ENCODE measurements at places on chromosomes 6 and 20.
A peak's percentile ranks its signal among the peaks of the same experiment; 100 is the strongest.

DNA sequence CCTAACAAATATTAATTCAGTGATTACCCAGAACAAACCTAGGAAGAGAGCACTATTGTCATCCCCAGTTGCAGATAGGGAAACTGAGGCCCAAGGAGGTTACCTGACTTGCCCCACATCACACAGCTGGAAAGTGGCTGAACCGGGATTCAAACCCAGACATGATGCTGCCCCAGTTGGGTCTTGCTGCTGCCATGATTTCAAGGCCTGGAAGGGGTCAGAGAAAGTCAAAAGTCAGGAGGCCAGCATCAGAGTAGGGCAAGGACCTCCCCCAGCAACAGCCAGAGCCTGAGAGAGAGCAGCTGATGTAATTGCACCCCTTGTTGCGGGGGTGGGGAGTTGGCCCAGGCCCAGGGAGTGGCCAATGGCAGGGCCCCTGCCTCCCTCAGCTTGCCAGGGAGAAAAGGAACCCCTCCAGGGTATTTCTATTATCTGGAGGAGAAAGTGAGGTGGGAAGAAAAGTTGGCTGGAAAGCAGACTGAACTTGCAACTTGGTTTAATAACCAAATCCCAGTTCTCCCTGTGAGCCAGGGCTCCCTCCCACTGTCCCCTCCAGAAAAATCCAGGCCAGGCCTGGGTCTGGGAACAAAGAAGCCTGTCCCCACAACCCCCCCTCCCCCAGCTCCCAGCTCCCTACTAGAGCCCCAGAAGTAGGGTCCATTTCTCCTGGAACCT lies 83.6 kb downstream of the MRPL14 start:
- peak; percentile 52 for DNase-seq

- DNase-seq, result no peak
Observed at GRCh38 chr6:87430499-87430898, 22.7 kb downstream of the CFAP206 start.

DNA sequence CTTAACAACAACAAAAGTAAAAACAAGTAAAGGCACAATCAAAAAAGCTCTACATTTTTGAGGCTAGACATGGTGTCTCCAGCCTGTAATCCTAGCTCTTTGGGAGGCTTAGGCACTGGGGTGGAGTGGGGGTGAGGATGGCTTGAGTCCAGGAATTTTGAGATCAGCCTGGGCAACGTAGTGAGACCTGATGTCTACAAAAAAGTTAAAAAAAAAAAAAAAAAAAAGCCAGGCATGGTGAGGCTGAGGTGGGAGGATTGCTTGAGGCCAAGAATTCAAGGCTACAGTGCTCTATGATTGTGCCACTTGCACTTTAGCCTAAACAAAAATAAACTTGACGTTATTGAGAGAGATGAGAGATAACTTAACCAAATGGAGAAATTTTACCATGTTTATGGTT lies 60.1 kb downstream of the QKI start:
- no peak for DNase-seq

- DNase-seq, result no peak
Observed at GRCh38 chr6:112936504-112936903, 589.4 kb downstream of the RFPL4B start.

- DNase-seq, result peak; percentile 53
Observed at GRCh38 chr20:3380228-3381070, 27.0 kb downstream of the DNAAF9 start.

GRCh38 chr6:33847078-33847477 lies 43.3 kb upstream of the MLN start:
- DNase-seq, result no peak

DNA sequence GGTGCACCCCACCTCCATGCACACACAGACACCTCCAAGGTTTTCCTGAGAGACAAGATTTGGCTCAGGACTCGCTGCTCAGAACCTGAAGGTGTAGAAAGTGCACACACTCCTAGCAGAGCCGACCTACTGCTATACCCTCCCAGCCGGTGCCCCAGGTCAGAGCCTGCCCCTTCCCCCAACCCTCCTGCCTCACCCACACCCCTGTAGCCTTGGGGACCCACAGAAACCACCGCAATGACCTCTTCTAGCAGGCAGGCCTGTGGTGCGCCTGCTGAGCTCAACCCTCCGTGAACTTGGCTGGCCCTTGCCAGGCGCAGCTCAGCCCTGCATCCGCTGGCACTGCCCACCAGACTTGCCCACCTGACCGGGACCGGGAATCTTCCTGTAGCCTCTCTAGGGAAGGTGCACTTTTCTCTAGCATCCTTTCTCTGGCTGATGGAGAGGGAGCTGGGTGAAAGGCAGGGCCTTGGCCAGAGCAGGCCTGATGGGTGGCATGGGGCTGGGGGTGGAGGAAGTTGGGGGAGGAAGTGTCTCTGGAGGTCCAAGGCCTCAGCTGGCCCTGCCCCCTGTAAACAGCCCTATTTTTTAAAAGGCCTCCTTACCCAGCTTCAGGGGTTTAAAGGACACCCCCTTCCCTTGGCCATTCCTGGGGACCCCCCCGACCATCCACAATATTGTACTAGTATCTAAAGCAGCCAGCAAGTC lies 36.9 kb upstream of the SLCO4A1 start:
- DNase-seq, result no peak

DNA sequence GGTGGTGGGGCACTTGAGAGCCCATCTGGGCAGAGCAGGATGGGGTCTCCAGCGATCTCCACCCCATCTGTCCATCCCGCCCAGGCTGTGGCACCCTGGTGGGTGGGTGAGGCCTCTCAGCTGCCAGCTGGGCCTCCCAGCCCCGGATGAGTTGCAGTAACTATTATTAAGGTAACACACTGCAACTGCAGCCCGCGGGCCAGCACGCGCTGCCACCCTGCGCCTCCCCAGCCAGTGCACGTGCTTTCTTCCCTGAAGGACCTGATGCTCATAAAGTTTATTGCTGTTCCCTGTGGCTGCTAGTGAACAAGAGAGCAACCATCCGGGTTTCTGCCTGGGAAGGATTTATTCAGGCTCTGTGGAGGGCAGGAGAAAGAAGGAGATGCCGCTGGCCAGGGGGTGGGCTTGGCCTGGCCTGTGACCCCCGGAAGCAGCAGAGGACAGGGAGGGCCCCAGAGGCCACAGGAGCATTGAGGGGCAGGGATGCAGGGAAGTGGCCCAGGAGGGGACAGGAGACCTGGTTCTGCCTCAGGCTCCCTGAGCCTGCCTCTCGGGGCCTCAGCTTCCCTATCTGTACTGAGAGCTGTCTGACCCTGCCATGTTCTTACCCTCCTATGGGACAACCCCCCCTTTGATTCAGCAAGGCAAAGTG lies 1.7 kb downstream of the IP6K3 start:
- DNase-seq, result no peak

- DNase-seq, result no peak
Observed at GRCh38 chr6:99151634-99152346, 197.7 kb downstream of the FAXC start.

GRCh38 chr6:132122176-132122575 lies 171.0 kb upstream of the CCN2 start:
- no peak for DNase-seq

GRCh38 chr20:54619682-54620081 lies 144.3 kb downstream of the DOK5 start:
- no peak for DNase-seq

DNA sequence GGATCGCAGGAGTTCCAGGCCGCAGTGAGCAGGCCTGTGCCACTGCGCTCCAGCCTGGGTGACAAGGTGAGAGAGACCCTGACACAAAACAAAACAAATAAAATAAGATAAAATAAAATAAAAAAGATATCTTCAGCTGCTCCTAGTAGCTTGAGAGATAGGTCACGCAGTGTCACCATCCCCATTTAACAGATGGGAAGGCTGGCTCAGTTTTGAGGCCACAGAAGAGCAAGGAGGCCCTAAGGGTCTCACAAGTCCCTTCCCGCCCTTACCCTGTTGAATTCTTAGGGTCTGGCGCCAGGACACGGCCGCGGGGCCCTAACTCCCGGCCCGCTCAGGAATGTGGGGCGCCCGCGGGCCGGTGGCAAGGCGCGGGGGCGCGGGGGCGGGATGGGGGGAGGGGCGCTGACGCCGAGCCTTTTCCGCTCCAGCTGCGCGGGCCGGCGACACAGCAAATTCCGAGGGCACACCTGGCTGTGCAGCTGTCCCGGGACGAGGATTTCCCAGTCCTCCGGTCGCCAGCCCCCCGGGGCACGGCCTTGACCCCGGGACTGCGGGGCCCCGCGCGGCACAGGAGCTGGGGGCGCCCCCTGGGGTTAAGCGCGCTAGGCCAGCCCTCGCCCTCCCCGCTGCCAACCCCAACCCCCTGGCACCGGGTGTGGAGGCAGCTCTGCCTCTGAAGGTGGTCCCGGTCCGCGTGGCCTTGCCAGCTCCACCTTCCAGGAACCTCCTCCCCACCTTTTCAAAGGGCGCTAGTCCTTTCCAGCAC lies 10.3 kb upstream of the R3HDML start:
- DNase-seq, result no peak

- DNase-seq, result no peak
Observed at GRCh38 chr6:27809067-27809938, 102.9 kb downstream of the OR2B2 start.

- no peak for DNase-seq
Observed at GRCh38 chr6:157644043-157644810, 178.8 kb upstream of the SNX9 start.

DNA sequence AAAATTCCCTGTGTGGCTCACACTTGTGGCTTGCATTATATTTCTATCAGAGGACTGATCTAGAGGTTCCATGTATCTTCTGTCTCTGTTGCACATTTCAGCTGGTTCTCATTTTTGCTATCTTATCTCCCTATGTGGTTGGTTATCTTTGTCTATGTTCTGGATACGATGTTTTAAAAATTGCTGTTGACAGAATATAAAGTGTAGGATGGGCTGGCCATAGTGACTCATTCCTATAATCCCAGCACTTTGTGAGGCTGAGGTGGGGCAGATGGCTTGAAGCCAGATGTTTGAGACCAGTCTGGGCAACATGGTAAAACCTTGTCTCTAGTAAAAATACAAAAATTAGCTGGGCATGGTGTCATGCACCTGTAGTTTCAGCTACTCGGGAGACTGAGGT lies 9.9 kb upstream of the ULBP3 start:
- DNase-seq, result no peak

DNA sequence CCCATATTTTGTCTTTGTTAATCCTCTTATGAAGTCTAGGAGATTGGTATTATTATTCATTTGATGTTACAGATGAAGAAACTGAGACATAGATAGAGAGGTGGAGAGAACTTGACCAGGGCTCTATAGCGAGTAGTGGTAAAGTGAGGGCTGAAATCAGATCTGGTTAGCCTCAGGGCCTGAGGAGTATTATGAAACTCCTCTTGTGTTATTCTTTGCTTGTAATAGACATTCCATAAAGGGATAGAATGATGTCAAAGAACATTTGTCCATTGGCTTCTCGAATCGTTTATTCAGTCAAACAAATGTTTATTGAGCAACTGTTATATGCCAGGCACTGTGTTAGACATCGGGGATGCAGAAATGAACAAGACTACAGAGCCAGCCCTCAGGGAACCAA lies at the start of gene IL22RA2:
Gene IL22RA2, minus strand, starts transcription at position 144 of the 400 bp plus-strand sequence. CDS start 11,895 bp downstream, outside the sequence.
- no peak for DNase-seq

- peak; percentile 73 for DNase-seq
Observed at GRCh38 chr6:139373154-139373927, 1.1 kb downstream of the CITED2 start.

DNA sequence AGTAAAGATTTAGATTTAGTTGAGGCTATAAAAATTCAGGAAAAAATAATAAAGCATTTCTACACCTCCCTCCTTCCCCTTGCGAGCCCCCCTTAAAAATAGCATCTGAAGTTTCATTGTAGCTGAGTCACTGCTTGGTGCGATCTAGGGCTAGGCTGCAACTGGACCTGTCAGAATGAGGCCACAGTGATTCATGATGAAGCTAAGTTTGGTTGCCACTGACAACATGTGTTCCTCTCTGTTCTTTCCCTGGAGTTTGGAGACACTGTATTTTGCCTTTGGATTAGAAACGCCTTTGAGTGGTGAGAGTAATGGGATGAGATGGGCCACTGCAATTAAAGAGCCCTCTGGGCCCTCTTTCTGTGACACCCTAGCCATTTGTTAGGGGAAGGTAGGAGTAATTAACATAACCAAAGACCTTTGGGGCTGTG lies 334.1 kb downstream of the NRN1 start:
- DNase-seq, result no peak

DNA sequence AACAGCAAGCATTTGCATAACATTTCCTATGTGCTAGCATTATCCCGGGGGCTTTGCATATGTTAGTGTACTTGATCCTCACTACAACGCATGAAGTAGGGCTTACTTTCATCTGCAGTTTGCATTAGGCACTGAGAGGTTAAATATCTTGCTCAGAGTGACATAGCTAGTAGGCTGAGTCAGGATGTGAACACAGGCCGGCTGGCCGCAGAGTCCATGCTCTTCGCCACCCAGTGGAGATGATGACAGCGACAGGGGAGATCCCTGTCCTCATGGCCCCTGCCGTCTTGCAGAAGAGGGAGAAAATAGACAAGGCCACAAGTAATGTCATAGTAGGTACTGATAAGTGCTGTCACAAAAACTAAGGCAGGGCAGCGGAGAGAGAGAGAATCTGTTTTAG lies 46.9 kb downstream of the LYRM4 start:
- DNase-seq, result no peak

- DNase-seq, result peak; percentile 19
Observed at GRCh38 chr20:20786428-20786827, 74.0 kb upstream of the RALGAPA2 start.

GRCh38 chr6:117494283-117494682 lies 11.8 kb downstream of the DCBLD1 start:
- no peak for DNase-seq

- DNase-seq, result no peak
Observed at GRCh38 chr20:52539891-52540290, 348.3 kb upstream of the ZFP64 start.

DNA sequence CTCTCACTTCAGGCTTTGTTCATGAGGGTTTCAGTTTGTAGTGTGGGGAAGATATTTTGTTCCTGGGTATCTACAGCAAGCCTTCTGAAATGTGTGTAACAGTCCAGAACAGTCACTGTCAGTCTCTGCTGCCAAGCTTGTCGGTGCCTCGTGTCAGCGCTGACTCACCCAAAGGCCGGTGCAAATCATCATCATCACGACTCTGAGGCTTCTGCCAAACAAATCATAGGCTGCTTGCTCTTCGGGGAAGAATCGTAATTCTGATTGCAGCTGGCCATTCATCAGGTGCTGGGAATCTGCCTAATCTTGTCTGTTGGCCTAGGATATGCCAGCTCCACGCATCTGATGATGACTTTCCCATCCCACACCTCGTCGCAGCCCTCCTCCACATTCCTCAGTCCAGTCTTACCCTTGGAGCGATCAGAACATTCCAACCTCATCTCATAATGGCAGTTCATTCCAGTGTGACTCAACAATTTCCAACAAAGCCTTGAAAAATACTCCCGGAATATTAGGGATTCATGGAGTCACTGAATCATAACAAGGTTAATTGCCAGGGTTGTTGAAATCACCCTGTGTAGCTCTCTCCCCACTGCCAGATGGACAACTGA lies 40.9 kb downstream of the ALDH8A1 start:
- DNase-seq, result peak; percentile 18

Measured in putamen (tissue), 1 donor.